ENCODE measurements at places on chromosomes 5 and 9. TPM values are rescaled to one million over a fixed set of nuclear protein-coding genes. Genes with fewer than 3 reads are reported as not detected.
A peak's percentile ranks its signal among the peaks of the same experiment; 100 is the strongest.

- no peak for DNase-seq
These were observed 42.5 kb downstream of the SLIT3 start for GRCh38 chr5:169258372-169259000.

GRCh38 chr5:115583474-115583873 lies 18.8 kb downstream of the TICAM2 start:
- peak; percentile 83 for DNase-seq

DNA sequence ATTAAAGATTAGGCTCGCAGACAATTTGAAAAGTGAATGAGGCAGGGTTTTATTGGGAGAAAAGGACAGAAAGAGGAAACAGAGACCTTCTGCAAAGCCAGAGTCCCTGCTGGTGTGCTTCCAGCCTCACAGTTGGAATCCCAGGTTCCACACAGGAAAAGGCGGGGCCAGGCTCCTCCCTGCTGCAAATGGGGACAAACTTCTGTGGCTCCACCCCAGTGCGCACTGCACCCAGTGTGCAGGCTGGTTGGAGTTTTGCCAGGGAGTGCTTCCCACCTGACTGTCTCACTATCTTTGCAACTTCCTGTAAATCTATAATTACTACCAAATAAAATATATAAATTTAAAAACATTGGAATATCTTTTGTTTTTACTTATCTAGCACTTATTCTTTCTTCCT lies 386.0 kb upstream of the GRIN3A start:
- DNase-seq: no peak

- no peak for DNase-seq
These were observed 2.3 kb upstream of the SMIM33 start for GRCh38 chr5:139468421-139468931.

- DNase-seq: no peak
These were observed 82.1 kb upstream of the RUSC2 start for GRCh38 chr9:35407846-35408245.

NEUROG1 gene
- not detected for total RNA-seq

DNA sequence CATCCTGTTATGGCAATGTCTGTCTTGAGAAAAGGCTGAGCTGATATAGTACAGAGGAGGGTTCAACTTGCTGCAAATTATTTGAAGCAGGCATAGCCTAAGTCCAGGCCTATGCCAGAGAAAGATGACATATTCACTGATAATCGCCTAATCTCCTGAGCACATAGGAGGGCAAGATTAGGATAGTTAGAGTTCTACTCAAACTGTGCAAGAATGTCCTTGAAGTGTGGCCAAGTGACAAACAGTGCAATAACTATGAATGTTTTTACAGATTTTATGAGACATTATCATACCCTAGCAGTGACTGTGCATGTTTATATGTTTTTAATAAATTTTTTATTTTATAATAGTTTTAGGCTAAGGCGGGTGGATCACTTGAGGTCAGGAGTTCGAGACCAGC lies 96.2 kb downstream of the TSSK1B start:
- DNase-seq: peak; percentile 77

DNA sequence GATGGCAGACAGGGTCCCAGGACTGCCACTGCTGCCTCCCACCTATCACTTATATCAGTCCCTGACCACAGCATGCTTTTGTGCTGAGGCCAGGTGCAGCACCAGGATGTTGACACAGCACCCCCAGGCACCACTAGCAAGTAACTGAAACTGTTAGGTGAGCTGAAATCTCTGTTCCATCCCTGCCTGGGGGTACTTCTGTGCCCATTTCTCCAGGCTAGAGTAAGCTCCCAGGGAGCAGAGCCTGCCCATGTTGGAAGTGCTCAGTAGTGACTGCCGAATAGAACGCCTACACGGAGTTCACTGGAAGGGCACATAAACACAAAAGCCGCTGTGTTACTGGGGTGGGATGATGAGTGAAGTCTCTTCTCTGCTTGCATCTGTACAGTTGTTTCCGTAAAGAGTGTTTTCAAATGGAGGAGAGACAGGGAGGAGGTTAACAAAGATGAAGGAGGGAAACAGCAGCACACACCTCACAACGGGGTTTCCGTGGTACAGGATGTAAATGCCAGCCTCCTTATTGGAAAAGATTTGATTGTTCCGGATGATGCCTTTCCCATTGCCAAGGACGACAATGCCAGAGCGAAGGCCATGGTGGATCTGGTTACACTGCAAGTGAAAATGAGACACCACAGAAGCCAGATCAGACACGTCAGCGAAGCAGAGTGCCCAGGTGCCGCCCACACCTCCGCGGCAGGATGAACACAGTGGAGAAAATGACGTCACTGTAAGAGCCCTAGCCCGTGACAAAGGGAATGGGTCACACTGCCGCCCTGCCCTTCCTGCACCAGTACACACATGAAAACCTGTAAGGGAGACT lies 43.1 kb downstream of the POLR1E start:
- DNase-seq: no peak

GDA gene
- 0.97 TPM for total RNA-seq

Measured in fibroblast of villous mesenchyme (primary cell).